ENCODE measurements at places on chromosomes 2 and 18.
A peak's percentile ranks its signal among the peaks of the same experiment; 100 is the strongest.

DNA sequence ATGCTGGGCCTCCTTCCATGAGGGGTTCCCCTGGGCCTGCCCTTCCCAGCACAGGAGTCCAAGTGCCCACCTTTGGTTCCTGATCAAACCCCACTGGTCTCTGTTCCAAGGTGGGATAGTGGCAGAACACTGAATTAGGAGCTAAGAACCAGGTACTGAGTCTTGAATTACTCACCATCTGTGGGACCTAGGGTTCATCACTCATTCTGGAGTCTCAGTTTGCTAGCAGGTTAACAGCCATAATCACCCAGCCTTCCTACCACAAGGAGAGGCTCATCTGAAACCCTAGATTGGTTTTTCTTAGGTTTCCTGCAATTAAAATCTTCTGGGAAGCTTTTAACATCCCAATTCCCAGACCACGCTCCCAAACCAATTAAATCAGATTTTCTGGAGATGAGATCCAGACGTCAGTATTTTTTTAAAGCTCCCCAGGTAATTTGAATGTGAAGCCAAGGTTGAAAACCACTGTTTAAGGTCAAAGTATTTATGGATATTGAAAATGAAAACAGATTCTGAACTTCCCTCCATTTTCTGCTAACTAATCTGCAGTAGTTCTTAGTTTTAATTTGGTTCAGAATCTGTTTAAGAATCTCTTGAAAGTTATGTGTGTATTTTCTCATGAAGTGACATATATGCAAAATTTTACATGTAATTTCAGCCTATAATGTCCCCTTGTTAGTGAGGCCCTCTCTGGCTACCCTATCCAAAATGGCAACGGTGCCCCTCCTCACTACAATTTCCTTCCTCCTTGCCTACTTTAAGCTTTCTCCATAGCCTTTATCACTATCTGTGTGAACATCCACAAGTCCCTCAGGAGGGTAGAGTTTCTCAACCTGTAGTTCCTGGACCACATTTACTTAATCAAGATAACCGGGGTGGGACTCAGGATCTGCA lies 166.5 kb upstream of the CXCR4 start:
- DNase-seq = no peak

GRCh38 chr2:102226612-102227391 lies 40.0 kb downstream of the IL1RL2 start:
- no peak for DNase-seq

GRCh38 chr2:16584824-16585540 lies 80.7 kb downstream of the CYRIA start:
- DNase-seq = no peak

- no peak for DNase-seq
Measured at GRCh38 chr2:105573490-105573889, 171.2 kb upstream of the NCK2 start.

DNA sequence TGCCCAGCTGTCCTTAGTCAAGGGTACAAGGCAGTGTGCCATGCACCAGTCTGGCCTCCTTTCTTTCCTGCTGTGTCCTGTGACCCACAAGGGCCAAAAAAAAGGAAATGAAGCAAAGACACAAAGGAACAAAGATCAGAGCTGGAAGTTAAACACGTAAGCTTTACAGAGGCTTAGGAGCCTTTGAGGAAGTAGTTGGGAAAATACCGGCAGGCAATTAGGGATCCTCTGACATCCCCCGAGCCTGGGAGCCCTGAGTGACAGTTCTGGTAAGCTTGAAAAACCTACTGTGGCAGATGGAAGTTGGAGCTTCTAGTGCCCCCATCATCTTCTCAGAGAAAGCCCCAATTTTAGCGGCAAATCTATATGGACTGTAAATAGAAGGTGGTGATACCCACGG lies 78.5 kb downstream of the SPRED2 start:
- no peak for DNase-seq

DNA sequence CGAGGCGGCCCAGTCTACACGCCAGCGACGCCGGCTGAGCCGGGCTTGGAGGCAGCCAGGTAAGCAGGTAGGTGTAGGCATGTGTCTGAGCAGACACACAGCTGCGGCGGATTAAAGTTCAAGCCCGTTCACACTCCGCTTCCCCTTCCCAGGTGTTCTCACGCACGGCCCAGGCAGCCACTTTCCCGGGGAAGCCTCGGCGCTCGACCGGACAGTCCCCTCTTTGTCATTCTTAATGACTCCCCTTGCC lies 367 bp downstream of the TGFA start:
- DNase-seq = no peak

DNA sequence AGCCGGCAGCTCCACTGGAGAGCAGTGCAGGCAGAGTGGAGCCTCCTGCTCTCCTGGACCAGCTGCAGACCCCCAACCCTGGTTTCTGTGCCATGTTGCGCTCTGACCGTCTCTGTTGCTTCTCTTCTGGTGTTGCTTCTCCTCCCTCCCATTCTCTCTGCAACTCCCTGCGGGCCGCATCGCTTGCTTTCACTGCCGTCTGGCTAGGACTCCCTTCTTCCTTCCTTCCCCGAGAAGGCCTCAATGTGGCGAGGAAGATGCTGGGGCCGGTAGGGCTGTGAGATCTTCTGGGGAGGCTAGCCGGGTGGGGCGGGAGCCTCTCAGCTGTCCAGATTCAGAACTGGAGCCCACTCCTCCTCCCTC lies 6.2 kb downstream of the DNAJB2 start:
- DNase-seq = no peak

GRCh38 chr2:31277621-31278020 lies 43.7 kb downstream of the EHD3 start:
- no peak for DNase-seq

DNA sequence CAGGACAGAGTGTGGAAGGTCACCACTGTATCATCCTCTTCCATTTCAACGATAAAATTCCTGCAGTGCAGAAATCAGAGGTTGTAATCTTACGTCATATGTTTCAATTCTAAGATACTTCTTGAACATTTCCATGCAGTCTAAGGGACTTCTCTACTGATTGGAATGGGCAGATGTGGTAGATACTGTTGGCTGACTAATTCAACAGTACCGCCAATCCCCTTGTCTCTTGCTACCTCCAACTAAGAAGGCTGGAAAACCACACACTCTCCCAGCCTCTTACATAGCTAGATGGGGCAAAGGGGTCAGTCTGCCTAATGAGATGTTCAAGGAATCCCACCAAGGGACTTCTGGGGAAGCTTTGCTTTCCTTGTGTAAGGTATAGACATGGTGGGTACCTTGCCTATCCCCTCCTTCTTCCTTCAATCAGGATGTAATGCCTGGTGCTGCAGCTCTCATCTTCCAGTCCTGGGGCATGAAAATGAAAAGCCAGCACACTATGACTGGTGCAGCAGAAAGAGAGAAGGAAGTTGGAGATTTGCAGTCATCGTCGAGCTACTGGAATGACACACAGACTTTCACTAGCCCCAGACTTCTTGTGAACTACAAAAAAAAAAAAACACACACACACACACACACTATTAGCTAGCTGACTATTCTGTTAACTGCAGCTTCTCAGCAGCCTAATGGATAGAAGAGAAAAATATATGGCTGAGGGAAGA lies 84.1 kb downstream of the ALPK2 start:
- no peak for DNase-seq

DNA sequence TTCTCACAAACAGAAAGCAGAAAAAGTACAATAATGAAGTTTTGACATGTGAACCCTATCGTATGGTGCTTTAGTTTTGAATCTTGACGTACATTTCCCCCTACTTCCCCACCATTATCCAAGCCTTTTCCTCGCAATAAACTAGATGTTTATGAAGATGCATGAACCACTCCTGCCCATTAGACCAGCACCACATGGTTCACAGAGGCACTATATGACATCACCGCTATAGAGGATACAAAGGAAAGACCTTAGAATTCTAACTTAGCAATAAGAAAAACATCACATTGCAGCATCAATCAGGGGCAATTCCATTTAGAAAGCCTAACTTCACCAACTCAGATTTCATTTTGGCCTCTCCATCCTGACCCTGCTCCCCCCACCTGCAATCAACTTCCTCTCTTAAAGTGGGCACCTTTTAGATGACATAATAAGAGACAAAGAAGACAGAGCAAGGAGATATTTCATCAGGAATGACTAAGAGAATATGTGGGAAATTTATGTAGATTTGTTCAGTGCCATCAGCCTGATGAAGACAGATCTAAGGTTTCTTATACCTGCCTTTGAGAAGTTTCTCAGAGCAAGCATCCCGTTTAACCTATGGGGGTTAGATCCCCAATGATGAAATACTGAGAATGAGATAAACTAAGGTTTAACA lies 124.9 kb downstream of the PIGN start:
- no peak for DNase-seq

GRCh38 chr2:49640630-49641029 lies 486.3 kb upstream of the FSHR start:
- no peak for DNase-seq

- DNase-seq = no peak
Measured at GRCh38 chr2:219082332-219082958, 21.7 kb upstream of the IHH start.

GRCh38 chr18:26655525-26656430 lies 107.4 kb upstream of the KCTD1 start:
- no peak for DNase-seq

DNA sequence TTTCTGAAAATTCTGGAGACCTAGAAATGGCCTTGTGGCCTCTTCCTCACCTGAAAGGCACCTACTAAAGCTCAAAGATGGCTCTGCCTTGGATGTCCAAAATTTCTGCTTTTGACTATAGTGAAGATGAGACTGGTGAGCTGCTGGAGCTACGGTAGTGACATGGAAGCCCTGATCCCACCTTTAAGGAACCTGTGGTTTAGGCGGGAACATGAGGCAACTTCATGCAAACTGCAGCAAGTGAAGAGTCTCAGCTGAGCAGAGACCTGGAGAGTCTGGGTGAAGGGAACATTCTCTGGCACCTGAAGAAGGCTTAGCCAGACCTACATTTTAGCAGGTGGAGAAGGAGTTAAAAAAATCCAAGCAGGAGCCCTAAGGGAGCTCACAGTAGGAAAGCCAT lies 40.0 kb downstream of the GORASP2 start:
- no peak for DNase-seq

DNA sequence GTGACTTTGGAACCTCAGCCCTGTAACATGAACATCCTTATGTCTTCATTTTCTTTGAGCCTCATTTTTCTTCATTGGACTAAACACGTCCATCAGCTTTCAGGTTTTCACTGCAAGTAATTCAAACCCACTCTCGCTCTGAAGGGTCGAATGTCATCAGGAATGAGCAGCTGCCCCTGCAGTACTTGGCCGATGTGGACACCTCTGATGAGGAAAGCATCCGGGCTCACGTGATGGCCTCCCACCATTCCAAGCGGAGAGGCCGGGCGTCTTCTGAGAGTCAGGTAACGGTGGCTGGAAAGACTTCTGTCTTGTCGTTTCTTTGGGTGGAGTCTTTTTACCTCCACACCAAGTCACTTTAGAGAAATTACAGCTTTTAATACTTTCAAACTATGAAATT lies 39.1 kb upstream of the PRLH start:
- DNase-seq = no peak

- no peak for DNase-seq
Measured at GRCh38 chr2:189092936-189093335, 86.6 kb downstream of the COL5A2 start.

- DNase-seq = no peak
Measured at GRCh38 chr2:97267411-97268074, 154.6 kb downstream of the ANKRD36 start.

DNA sequence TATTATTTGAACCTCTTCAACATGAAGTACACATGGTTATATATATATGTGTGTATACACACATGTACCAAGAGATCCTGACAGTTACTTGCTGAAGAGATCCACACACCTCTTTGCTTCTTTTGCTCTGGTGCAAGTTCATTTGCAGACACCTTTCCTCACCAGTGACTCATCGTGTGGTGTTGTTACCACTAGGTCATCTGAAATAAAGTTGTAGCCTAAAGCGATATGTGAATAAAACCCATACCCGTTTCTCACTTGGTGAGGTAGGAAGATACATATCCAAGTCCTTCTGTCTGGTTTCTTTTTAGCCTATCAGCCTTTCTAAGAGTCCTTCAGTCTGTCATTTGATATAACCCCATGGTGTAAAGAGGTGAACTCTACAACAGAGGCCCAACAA lies 379.4 kb upstream of the RAB12 start:
- DNase-seq = no peak

DNA sequence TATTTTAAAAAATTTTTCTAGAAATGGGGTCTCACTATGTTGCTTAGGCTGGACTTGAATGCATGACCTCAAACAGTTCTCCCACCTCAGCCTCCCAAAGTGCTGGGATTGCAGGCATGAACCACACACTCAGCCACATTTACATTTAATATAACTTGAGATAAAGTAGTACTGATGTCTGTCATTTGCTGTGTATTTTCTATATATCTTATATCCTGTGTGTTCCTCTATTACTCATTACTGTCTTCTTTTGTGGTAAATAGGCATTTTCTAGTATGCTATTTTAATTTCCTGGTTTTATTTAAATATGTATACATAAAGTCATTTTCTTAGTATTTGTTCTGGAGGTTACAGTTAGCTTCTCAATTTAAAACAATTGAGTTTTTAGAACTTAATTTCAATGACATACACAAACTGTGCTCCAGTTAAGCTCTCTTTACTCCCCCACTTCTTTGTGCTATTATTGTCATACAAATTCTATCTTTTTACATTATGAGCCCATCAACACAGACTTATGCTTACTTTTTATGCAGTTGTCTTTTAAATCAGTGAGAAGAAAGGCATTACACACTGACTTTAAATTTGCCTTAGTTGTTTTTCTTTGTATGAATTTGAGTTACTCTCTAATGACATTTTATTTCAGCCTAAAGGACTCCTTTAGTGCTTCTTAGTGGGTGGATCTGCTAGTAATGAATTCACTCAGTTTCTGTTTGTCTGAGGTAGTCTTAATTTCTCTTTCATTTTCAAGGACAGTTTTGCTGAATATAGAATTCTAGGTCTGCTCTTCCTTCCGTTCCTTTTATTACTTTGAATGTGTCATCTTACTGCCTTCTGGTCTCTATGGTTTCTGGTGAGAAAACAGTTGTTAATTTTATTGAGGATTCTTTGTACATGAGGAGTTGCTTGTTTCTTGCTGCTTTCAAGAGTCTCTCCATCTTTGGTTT lies 6.2 kb upstream of the INPP4A start:
- DNase-seq = no peak

GRCh38 chr2:26043109-26043508 lies 9.2 kb downstream of the RAB10 start:
- DNase-seq = no peak

- DNase-seq = no peak
Measured at GRCh38 chr2:162972383-162972782, 133.8 kb upstream of the KCNH7 start.

DNA sequence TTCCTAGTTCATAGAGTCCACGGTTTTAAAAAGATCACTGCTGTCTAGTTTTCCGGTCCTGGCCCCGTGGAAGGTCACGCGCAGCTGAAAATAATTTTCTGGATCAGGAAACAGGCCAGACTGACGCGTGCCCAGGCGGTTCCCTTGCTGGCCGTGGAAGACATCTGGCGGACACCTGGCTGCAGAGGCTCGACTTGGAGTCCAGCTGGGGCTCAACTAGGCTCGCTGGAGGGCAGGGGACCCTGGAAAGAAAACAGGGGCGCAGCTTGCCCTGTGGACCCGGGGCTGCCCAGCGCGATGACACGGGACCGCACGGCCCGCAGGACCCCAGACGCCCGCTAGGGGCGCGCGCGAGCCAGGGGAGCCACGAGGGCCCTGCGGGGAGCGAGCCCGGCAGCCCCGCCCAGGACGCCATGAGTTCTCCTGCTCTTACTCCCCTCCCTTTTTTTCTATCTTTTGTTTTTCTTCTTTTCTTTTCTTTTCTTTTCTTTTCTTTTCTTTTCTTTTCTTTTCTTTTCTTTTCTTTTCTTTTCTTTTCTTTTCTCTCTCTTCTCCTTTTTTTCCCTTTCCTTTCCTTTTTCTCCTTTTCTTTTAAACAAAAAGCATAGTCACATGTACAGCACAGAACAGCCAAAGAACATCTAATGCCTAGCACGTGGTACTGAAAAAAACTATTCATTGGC lies 43.2 kb upstream of the UBE2F start:
- peak; percentile 68 for DNase-seq

All from effector CD4-positive, alpha-beta T cell (primary cell).